ENCODE measurements at places on chromosomes 5 and 9.

DNA sequence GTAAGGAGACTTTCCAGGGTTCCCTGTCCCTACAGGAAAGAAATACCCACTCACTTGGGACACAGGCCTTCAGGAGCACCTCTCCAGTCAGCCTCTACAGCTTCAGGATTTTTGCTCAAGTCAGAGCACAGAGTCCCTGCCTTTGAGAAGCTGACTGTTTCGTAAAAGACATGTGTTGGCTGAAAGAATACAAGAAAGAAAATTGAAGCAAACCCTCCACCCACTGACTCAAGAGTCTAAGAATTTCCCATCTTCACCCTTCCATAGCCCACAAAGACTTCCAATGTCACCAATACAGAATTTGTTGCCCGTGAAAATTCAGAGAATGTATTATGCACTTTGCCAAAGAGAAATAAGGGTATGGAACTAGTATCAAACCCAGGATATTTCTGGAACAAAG lies 53.0 kb upstream of the ZNF622 start:
- DNase-seq: no peak

GRCh38 chr9:135499326-135500070 lies 984 bp upstream of the MRPS2 start:
- peak; percentile 90 for DNase-seq

DNA sequence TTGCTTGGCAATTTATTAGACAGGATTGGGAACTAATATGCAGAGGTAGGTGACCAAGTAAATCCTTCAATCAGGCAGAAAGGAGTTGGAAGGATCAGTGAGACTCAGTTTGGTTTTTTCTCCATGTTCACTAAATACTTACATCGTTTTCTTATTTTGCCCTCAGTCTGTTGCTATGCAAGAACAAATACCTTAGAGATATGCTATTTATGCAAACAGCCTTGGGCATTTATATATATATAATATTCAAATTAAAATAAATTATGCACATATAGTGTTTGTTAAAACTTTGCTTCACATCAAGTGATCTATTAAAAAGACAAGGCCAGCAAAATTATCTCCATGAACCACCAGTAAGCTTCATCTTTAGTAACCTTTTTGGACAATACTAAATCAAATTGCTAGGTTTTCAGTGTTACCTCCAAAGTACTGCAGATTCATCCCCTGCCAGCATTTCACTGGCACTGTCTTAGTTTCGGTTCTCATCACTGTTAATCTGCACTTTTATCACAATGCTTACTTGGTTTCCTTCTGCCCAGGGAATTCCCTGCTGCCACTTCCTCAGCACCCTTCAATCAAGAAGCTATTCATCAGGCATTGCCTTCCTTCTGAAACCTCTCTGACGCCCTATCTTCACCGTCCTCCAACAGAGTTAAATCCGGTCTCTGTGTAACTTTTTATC lies 26.0 kb upstream of the LIFR start:
- no peak for DNase-seq

- DNase-seq: peak; percentile 79
Measured at GRCh38 chr9:38088006-38088925, 19.2 kb upstream of the SHB start.

DNA sequence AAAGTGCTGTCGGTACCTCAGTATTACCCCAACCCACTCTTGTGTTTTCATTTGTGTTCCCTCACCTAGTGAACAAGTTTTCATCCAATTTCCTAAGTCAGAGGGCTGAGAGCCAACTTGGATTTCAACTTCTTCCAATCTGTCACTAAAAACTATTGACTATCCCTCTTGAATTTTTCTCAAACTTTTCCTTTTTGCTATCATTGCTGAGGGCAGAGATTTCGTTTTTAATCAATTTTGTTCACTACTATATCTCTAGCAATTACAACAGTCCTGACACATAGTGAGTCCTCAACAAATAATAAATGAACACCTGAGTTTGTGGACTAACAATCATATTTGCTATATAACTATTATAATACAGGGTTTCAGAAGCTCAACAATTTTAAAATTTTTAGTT lies 29.0 kb downstream of the MEIKIN start:
- DNase-seq: no peak

DNA sequence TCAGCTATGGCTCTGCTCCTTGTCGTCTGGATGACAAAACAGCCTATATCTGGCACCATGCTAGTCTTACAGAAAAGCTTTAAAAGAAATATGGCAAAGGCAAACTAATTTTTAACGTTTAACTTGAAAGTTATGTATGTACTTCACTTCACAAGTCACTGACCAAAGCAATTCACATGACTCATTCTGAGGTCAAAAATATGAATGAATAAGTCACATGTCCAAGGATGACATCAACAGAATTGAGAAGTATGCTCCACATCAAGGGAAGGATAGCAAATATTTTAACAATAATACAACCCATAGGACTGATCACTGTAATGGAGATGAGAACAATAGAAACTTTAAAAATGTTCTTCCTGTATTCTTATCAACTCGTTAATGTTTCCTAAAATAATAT lies 1072.6 kb upstream of the NUDT12 start:
- no peak for DNase-seq

- DNase-seq: no peak
Measured at GRCh38 chr5:122421374-122422079, 109.5 kb downstream of the SNCAIP start.

- DNase-seq: peak; percentile 58
Measured at GRCh38 chr9:38687389-38687842, 32.5 kb downstream of the FAM240B start.

GRCh38 chr9:135816651-135816970 lies 90.7 kb downstream of the CAMSAP1 start:
- DNase-seq: no peak

- DNase-seq: no peak
Measured at GRCh38 chr9:112503170-112503569, 16.5 kb downstream of the KIAA1958 start.

DNA sequence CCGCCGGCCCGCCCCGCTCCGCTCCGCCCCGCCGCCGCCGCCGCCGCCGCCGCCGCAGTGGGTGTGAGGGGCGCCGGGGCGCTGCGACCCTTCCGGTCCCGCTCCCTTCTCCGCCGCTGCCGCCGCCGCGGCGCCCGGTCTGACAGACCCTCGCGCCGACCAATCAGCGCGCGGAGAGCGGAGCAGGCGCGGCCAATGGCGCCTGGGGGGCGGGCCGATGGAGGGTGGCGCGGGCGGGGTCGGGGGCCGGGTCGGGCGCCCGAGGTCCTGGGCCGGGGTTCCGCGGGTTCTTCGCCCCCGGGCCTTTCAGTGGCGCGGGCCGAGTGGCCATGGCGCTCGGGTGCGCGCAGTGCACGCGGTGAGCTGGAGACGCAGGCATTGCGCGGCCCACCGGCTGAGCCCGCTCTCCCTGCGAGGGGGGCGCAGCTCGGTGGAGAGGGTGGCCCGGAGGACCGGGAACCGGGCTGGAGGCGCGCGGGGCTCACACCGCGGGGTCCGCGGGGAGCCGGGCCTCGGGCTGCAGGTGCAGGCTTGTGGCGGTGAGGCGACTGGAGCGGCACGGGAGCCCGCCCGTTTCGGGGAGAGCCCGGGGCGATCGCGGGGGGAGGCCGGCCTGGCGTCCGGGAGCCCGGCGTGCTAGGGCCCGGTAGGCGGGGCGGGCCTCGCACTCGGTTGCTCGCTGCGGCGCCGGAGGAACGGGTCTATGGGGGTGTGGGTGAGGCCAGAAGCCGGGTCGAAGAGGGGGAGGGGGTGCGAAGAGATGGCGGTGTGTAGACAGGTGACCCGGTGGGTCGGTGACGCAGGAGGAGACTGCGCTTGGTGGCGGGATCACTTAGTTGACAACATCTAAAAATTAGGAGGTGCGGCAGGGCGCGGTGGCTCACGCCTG lies at the start of gene MAPK9:
Gene MAPK9 (minus strand): TSS at position 141 of the 889 bp plus-strand sequence. CDS start 11,522 bp downstream, outside the sequence.
- DNase-seq: peak; percentile 87

DNA sequence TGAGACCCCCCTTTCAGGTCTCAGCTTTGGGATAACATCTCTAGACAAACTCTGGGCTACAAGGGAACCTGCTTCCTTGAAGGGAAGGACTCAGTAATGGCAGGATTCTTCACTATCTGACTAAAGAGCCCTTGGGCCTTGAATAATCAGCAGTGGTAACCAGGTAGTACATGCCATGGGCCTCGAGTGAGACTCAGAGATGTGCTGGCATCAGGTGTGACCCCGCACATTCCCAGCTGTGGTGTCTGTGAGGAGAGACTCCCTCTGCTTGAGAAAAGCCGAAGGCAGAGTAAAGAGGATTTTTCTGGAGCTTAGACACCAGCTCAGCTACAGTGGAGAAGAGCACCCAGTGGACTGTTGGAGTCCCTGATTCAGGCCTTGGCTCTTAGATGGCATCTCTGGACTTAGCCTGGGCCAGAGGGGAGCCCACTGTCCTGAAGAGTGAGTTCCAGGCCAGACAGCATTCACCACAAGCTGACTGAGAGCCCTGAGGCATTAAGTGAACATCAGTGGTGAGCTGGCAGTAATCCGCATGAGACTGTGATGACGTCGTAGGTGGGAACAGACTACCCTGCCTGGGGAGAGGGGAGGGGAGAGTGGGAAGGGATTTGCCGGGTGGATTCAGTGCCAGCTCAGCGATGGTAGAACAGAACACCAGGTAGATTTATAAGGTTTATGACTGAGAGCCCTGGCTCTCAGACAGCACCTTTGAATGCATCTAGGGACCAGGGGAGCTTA lies 5.3 kb upstream of the ZNF782 start:
- no peak for DNase-seq
